Stimulated activated CD4-positive, alpha-beta T cell treated with anti-CD3 and anti-CD28 coated beads, TNF-alpha, amount 100 ng/mL, for 4 hours (primary cell): ENCODE measurements at places on chromosomes 6 and 20.

- DNase-seq: no peak
Observed at GRCh38 chr20:10381477-10381876, 52.5 kb downstream of the MKKS start.

- DNase-seq: no peak
Observed at GRCh38 chr6:23633996-23634395, 492.0 kb upstream of the NRSN1 start.

GRCh38 chr20:51318058-51318949, 224.2 kb downstream of the NFATC2 start:
- no peak for DNase-seq

GRCh38 chr20:63709149-63709527, 1.3 kb downstream of the ZGPAT start:
- DNase-seq: no peak

GRCh38 chr6:162963861-162964260, 236.1 kb downstream of the PACRG start:
- DNase-seq: no peak

GRCh38 chr6:54244430-54244829, 63.8 kb upstream of the TINAG start:
- DNase-seq: no peak

DNA sequence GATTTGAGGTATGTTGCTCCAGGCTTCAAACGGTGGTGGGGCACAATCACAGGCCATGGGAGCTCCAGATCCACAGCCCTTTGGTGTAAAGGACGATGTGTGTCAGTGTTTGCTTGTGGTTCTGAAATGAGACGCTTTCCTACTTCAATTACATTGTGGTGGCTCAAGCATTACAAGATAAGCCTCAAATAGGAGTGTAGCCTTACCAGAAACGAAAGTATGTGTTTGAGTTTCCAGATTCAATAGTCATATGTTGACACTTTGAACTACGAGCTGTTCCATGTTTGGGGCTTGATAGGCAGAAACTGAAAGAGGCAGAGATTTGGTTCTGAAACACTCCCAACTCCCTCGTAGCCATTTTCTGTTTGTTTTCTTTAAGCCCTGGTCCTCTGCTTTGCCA, 187.1 kb downstream of the MYLK4 start:
- DNase-seq: no peak

- no peak for DNase-seq
Observed at GRCh38 chr20:22070610-22071058, 365.2 kb downstream of the PAX1 start.

DNA sequence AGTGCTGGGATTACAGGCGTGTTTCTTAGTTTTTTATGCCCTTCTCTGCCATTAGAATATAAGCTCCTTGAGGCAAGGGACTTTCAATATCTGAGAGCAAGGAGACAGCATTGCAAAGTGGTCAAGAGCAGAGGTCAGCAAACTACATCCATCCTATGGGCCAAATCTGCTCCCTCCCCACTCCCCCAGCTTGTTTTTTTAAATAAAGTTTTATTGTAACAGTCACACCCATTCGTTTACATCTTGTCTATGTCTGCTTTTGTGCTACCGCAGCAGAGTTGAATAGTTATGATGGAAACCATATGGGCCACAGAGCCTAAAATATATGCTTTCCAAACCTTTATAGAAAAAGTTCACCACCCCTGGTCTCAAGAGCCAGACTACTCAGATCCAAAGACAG, 227.9 kb downstream of the EYA2 start:
- no peak for DNase-seq

- DNase-seq: no peak
Observed at GRCh38 chr6:89045011-89045387, 35.6 kb upstream of the PNRC1 start.

- DNase-seq: no peak
Observed at GRCh38 chr6:138240476-138241245, 22.4 kb upstream of the PBOV1 start.

DNA sequence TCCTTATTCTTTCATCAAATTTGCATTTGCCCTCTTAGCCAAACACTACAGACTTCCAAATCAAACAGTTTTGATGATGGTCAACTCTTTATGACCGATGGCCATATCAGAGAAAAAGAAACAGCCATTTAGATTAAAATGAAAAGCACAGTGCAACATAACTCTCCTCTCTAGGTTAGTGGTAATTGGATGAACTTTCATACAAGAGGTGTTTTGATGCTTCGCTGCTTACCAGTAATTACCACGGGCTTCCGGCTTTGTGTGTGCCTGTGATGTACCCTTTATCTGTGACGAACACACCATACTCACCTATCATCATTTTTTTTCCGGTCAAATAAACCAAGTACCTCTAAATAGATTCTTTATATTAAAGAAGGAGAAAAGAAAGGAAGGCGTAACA, 181.8 kb downstream of the FOXA2 start:
- no peak for DNase-seq

- DNase-seq: no peak
Observed at GRCh38 chr20:24001712-24002405, 13.3 kb upstream of the GGTLC1 start.

GRCh38 chr6:38169977-38170526, 350.5 kb downstream of the ZFAND3 start:
- no peak for DNase-seq

- DNase-seq: no peak
Observed at GRCh38 chr6:81340946-81341345, 411.5 kb downstream of the TENT5A start.

GRCh38 chr6:16704401-16705045, 56.7 kb downstream of the ATXN1 start:
- DNase-seq: no peak

GRCh38 chr6:7546896-7547295, 5.4 kb downstream of the DSP start:
- no peak for DNase-seq

- DNase-seq: no peak
Observed at GRCh38 chr6:69311888-69312287, 484.9 kb downstream of the LMBRD1 start.

GRCh38 chr6:151962246-151962846, 154.9 kb downstream of the ESR1 start:
- no peak for DNase-seq

GRCh38 chr6:155224618-155225017, 39.2 kb upstream of the CLDN20 start:
- DNase-seq: no peak

DNA sequence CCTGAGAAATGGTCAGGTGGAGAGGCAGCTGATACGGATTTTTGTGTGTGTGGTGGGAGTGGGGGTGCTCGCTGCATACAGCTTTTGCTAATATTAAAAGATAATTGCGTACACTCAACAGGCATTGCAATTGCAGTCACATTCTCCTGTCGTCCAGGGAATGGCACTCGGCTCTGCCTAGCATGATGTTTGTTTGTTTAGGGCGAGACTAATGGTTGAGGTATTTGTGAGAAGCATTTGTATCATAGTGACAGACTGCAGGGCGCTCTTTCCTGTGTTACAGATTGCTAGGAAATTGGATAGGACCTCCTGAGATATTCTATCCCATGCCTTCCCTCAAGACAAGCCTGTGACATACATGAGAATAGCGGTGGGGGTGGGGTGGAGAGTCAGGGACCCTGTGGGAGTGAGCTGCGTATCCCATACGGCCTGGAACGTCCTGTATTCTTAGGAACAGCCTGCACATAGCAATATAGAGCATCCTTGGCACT, 207.4 kb downstream of the SOX4 start:
- DNase-seq: no peak

- no peak for DNase-seq
Observed at GRCh38 chr6:88655586-88655985, 307.8 kb downstream of the RNGTT start.

DNA sequence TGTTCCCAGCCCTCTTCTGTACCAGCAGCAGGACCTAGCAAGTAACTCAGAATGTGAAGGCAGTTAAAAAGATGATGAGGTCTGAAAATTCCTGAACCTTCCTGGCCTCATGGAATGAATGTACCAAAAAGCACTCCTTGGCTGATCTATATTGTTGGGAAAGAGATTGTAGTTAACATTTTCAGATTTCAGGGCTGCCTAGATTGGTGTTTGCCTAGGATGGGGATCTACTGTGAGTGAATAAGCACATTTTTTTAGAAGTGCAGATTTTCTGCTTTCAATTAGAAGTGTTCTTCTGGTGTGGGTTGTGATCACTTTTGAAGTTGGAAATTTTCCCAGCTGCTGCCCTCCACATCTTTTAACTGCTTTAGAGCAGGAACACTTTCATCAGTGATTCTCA, 6.2 kb downstream of the MYLIP start:
- no peak for DNase-seq

DNA sequence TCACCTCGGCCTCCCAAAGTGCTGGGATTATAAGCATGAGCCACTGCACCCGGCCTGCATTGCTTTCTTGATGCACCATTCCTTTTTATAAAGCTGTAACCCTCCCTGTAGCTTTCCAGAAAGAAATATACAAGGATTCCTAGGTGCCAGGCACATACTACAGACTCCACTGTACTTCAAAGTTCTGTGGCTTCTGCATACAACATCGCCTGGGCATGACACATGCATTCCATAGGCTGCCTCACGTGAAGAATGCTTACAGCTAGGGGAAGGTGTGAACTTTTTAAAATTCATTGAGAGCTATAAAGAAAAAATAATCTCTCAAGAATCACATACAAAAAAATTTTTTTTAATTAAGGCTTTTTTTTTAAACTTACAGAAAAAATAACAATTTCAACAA, 50.2 kb downstream of the TRAM2 start:
- DNase-seq: no peak

DNA sequence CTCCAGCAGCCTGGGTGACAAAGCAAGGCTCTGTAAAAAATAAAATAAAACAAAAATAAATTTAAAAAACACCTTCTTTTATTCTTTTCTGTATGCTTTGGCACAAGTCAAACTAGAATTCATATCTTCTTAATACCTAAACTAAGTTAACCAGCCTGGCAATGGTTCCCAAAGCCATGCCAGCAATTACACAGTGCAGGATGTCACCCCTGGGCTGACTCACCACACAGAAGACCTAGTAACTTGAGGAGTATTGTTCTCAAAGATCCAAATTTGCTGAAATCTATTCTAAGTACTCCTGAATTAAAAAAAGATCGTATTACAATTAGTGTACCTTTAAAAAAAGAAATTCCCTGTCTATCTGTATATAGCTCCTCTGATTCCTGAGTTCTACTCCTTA, 162.7 kb upstream of the SGK1 start:
- no peak for DNase-seq

DNA sequence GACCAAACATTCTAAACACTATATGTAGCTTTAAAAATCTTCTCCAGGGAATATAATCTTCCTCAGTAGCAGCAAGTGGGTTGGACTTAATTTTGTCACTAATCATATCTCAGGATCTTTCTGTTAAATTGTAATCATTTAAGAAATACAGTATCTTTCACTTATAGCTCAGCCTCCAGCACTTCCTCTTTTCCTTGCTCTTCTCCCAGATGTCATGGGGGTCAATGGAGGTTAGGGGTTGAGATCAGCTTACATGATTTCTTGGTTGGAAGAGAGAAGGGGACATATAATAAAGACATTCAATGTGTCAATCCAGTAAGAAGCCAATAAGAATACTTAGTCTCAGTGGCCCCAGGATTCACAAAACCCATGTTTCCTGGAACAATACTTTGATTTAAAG, 15.7 kb upstream of the REPS1 start:
- DNase-seq: no peak

DNA sequence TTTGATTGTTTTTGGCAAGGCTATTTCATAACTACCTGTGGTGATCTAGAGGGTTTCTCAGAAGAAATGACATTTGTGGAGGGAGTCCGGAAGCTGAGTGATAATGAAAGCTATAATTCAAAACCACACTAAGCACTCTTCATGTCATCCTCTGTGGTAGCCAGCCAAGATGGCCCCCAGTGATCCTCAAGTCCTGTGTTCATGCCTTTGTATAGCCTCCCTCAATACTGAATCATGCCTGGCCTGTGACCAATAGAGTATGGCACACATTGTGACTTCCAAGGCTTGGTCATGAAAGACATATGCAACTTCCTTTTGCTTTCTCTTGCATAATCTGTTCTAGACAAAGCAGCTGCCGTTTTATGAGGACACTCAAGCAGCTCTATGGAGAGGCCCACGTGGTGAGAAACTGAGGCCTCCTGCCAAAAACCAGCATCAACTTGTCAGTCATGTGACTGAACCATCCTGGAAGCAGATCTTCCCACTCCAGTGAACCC, 12.8 kb upstream of the DNAAF9 start:
- DNase-seq: no peak

DNA sequence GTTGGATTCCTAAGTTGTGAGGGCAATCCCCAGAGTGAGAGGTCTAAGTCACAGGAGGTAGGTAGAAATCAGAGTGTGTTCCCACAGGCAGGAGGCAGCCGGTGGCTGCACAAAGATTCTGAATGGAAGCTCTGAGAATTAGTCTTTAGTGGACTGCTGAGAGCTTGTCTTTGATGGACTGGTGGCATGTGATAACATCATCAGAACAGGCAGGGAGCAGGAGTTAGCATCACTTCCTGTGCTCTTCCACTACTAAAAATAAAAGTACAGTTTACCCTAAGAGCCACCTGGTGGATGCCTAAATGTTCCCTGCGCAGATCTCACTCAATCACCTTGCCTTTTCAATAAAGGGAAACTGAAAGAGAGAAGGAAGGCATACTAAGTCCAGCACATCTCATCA, 294.6 kb upstream of the POU3F2 start:
- no peak for DNase-seq

GRCh38 chr6:109321752-109322151, 60.5 kb downstream of the CD164 start:
- DNase-seq: no peak

DNA sequence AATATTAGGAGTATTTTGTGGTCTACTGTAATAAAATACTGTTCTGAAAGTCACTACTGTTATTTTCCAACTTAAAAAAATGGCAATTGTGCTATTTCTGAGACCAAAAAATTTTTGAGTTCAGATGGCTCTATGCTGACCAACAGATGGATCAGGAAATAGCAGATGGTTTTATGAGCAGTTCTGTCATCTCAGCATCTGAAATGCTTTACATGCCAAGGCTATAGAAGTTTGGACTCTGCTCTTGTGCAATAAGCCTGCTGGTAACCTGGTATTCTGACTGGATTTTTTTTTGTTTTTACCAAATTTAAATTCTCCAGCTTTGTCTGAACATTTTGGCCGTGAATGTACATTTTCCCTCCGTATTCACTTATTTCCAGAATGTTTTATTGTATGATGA, 1127.5 kb downstream of the GRIK2 start:
- DNase-seq: no peak

GRCh38 chr20:12383821-12384220, 466.1 kb downstream of the BTBD3 start:
- DNase-seq: no peak

GRCh38 chr20:18986146-18986830, 172.7 kb downstream of the SCP2D1 start:
- no peak for DNase-seq

- DNase-seq: no peak
Observed at GRCh38 chr20:1844325-1845162, 50.7 kb upstream of the SIRPA start.

- DNase-seq: no peak
Observed at GRCh38 chr6:4936681-4937041, 67.2 kb downstream of the RPP40 start.

DNA sequence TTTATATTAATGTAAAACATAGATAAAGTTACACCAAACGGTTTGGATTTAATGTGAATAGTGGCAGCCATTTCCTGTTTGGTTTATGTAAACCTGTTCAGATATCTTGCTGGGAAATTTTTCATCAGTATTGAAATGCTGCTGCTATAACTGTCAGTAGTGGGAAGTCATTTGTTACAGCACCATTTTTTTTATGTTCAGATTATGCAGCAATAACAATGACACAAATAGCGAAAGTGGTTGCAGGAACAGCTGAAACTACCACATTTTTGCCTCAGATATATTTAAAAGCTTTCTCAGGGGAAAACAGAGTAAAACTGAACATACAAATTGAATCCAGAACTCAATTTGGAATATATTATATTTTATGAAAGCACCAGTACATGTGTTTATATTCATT, 128.8 kb upstream of the SIM1 start:
- no peak for DNase-seq
